ENCODE measurements at places on chromosomes 11 and 22. TPM values are rescaled to one million over a fixed set of nuclear protein-coding genes. Genes with fewer than 3 reads are reported as not detected.

- no peak for DNase-seq
These were observed 3.4 kb upstream of the UCP3 start for GRCh38 chr11:74012074-74012809.

DNA sequence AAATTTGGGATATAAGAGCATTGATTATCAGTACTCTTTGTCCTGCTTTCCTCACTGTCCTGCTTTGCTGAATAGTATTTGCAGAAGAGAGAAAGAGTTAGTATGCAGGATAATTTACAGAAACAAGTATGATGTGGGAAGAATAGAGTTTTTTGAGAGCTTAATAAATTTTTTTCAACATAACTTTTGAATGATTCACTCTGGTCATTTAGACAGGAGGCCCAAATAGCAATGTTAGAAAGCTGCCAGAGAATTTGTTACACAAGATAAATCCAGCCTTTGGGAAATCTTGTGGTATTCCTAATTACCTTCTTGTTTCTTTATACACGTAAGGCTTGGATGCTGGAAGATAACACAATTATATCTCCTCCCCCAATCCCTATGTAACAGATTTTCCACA is 484.6 kb downstream of the CNTN5 start:
- no peak for DNase-seq

Gene CDC42BPG
- total RNA-seq, result 3.7 TPM

Gene RNF215
- total RNA-seq, result 8.6 TPM

Gene GCAT
- total RNA-seq, result 0.83 TPM

Gene RFPL1
- not detected for total RNA-seq

GRCh38 chr22:19111584-19111983 is 10.6 kb downstream of the DGCR2 start:
- DNase-seq, result no peak

- no peak for DNase-seq
These were observed 5.8 kb downstream of the CCND1 start for GRCh38 chr11:69646493-69647389.

- no peak for DNase-seq
These were observed 287.9 kb upstream of the MTNR1B start for GRCh38 chr11:92681586-92681985.

Gene P4HA3
- total RNA-seq, result not detected

DNA sequence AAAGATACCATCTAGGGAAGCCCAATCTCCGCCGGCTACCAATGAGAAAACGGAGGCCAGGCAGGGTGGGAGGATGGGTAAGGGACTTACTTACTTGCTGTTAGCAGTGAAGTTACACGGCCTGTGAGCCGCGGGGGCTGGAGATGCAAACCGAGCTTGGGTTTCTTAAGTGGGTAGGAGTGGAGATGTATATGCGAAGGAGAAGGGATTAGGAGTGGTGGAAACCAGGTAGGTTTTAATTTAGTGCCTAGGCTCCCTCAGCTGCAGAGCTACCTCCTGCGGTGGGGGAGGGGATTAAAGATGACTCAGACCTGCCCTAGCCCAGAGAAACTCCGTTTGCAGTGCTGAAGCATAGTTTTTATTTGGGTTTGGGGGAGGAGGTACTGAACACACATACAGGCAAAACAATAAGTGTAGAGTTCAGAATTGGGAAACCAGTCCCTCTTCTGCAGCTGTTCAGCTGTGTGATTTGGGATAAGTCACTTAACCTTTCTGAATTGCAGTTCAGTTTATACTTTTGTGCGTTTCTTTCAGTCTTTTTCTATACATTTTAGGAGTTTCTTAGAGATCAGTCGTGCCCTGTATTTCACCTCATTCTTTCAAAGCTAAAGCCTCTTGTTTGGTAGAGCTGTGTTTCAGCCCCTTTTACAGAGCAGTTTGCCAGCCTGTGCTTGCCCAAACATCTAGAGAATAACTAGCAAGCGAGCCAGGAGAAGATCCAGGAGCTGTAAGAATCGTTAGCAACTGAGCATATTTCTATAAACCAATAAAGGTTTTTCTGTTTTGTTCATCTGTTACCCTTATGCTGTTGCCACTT is 596 bp upstream of the TNRC6B start:
- DNase-seq, result peak; percentile 24

DNA sequence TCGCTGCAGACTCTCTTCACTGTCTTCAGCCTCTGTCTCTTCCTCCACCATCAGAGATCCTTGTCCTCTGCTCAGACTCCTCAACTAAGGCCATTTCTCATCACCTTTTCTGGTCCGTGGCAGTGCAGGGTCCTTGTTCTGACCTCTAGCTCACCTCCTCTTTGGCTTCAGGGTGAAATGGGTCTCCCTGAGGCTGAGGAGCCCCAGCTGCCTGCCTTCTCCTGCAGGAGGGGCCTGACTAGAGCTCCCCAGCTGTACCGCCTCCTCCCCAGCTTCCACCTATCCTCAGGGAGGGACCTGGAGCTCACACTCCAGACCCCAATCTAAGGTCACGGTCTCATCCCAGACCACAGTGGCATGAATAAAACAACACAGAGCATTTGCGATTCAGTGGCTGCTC is 203.0 kb downstream of the TRIM29 start:
- no peak for DNase-seq

DNA sequence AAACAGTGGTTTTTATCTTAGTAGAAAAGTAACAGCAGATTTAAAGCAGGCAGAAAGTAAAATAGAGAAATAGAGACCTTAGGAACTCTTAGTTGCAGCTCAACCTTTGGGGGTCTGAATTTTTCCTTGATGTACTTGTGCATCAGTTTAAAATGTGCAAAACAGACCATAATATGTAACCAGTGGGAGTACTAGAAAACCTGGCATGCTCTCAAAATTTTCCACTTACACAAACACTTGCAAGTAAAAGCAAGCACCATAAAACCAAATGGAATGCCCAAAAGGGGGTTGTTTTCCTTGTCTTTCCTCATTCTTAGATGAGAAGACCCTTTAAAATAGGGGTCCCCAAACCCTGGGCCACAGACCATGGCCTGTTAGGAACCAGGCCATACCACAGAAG is 12.9 kb upstream of the MRGPRE start:
- no peak for DNase-seq

Gene SMIM35
- 1.9 TPM for total RNA-seq

Gene LRRC74B
- total RNA-seq, result not detected

- no peak for DNase-seq
These were observed 18.1 kb downstream of the IL17REL start for GRCh38 chr22:49994361-49995040.

Gene KRTAP5-11
- total RNA-seq, result not detected

- DNase-seq, result no peak
These were observed 492.6 kb downstream of the CNTN5 start for GRCh38 chr11:99513368-99513767.

Gene TPBGL
- not detected for total RNA-seq

Gene RFPL3
- not detected for total RNA-seq

- DNase-seq, result no peak
These were observed 5.5 kb downstream of the SNAP29 start for GRCh38 chr22:20864186-20864908.

GRCh38 chr11:44203270-44204043 is 106.5 kb downstream of the ALX4 start:
- no peak for DNase-seq

Gene LIF
- 0.44 TPM for total RNA-seq

- no peak for DNase-seq
These were observed 492.1 kb upstream of the CADM1 start for GRCh38 chr11:115996125-115996807.

Gene PSMC3
- total RNA-seq, result 126 TPM

Gene RTN4R
- total RNA-seq, result 0.12 TPM

Gene IGF2
- not detected for total RNA-seq

Gene HSPB2
- not detected for total RNA-seq

DNA sequence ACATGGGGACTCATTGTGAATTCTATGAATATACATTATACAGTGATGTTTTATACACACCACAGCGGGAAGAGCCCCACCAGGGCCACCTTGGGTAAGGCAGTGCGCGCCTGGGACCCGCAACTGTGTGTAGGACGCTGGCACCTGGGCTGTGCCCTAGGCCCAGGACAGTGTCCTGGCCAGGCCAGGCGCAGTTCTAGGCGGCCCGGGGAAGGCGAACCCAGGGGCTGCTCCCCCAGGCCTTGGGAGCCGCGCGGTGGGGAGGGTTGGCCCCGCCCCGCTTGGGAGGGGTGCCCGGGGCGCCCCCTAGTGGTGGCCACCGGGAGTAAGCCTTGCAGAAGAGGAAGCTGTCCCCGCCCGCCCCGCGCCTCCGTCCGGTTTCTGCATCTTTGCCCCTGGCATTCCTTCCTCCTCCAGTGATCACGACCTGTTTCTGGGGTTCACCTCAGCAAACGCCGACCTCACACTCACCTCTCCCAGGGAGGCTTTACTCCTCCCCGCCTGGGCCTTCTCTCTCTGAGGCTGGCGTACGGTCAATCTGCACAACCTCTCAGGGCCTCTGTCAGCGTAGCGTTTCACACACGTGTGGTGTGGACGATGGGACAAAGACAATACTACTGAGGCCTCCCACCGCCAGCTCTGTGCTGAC is 9.5 kb upstream of the EHD1 start:
- peak; percentile 89 for DNase-seq

DNA sequence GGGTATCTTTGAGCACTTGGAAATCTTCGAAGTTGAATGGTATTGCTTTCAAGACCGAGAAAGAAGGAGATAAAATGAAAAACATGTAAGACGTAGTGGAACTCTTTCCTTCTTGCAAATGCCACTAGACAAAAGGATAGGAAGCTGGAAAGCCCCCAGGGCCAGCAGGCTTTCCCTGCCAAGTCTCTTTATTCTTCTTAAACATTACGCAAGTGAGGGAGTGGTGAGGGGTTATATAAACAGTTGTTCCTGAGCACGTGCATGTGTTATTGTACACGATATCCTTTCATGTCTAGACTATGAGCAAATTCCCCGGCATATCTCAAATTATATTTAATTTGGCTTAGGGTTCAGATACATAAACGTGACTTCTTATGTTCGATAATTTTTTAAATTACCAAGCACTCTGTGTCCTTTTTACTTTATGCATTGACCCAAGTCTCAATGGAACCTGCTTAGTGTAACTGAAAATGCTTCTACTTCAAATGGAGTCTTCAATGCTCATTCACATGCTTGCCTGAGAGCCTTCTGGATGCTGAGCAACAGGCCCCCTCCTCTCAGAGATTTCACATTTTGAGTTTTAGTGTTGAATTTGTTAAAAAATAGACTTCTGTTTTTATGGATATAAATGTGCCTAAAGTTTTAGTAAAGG is 59.0 kb downstream of the PPP2R1B start:
- DNase-seq, result no peak

DNA sequence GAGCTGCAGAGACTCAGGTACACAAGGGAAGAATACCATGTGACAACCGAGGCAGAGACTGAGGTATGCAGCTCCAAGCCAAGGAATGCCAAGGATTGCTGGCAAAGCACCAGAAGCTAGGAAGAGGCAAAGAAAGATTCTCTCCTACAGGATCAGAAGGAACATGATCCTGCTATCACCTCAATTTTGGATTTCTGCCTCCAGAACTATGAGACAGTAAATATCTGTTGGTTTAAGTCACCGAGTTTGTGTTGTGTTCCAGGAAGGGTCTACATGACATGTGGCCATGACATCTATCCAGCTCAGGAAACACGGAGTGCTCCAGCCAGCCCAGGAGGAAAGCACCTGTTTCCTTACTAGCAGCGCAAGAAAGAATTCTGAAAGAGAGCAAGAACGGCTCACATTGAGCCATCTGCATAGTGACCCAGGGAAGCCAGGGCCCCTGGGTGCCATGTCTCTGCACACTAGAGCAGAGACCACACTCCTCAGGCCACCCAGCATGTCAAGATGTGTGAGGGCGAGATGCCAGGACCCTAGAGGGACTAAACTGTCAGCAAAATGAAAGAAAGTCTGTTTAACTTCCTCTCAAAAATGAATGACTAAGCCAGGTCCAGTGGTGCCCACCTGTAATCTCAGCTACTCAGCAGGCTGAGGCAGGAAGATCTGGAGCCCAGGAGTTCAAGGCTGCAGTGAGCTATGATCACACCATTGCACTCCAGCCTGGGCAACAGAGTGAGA is 35.6 kb upstream of the GALNT18 start:
- no peak for DNase-seq

DNA sequence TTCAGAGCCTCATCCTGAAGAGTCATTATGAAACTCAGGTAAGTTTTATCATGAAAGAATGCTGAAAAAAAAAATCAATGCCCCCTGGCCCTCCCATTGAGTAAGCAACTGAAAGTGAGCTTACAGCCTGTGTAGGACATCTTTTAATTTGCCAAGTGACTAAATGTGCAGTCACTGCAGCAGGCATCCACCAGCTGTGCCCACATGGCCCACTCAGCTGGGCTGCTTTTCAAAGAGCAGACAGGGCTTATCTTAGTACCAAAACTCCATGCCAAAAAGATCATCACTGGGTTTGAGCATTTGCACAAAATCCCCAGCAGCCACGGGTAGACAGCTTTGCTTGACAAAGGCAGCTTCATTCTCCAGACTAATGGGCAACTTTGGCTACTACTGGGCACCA is 709.7 kb downstream of the NTM start:
- no peak for DNase-seq

GRCh38 chr11:77503006-77503405 is 29.1 kb upstream of the PAK1 start:
- DNase-seq, result no peak

DNA sequence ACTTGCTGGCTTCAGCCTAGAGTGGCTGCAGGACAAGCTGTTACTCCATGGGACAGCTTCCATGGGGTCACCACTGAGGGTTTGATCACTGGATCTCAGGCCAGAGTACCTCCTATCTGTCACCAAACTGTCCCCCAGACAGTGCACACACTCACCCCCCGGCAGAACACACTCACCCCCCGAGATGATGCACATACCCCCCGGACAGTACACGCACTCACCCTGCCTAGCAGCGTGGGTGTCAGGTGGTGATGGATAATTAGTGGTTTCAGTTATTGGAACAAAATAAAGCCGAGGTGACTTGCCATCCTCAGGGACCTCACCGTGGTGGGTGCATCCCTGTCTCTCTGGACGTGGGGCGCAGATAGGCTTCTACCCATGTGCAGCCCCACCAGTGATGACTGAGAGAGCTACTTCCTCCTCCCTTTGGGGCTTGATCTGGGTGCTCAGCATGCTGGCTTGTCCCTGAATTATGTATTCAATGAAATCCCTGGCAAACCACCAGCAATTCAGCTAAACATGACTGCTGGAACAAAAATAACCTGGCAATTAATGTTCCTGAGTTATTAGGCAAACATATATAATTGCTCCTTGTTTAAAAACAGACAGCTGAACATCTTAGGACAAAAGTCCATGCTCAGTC is 18.9 kb downstream of the TANGO2 start:
- DNase-seq, result no peak

DNA sequence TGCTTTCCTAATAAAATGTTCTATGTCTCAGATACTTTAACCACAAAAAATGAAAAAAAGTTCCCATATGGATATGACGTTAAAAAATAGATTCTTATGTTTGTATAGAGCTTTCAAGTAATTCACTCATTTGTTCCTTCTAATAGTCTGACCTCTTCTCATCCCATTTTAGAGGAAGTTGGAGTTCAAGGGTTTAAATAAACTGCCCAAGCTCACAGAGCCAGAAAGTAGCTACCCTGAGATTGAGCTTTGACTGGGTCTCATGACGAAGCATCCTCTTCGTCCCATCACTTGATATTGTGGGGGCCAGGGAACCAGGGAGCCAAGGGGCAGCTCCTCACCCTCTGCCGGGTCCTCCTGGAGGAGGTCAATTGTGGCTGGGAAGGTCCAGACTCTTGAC is 116.3 kb downstream of the CCDC81 start:
- DNase-seq, result no peak

Gene TNNT3
- 3.5 TPM for total RNA-seq

Measured in activated B cell treated with CpG ODN at 0.5 μM for 24 hours (primary cell).